ENCODE measurements at places on chromosomes 16 and 17. TPM values are rescaled to one million over a fixed set of nuclear protein-coding genes. Genes with fewer than 3 reads are reported as not detected.
A peak's percentile ranks its signal among the peaks of the same experiment; 100 is the strongest.

DNA sequence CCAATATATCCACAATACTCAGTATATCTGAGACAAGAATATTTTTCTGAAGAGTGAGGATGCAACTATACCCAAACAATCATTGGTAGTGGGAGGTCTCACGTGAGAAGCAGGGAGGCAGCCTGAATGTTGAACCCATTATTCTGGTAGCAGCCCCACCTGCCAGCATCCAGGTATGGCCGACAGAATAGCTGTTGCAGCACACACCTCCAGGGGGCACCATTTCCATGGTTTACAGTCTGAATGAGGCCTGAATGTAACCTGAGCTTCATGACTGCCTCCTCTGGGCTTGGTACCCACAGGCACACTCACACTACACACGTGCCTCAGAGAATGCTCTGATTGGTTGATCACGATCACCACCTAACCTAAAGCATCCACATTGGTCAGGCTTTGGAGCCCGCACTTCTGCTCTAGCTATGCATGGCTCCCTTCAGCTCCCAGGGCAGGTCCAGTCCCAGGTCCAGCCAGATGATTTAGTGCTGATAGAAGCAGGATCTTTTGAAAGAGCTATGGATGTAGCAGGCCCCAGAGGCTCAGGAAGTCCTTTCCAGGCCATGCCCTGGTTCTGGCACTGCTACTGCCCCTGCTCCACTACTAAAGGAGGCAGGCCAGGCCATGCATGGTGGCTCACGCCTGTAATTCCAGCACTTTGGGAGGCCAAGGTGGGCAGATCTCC lies 11.0 kb upstream of the CBFB start:
- H3K27ac ChIP-seq = no peak overlapping the region
- no peaks in the 10 kb centered on the region for H3K36me3 ChIP-seq
- peaks cover 6% of the 10 kb centered on the region for H3K4me1 ChIP-seq
- H3K27me3 ChIP-seq = no peaks in the 10 kb centered on the region
- peak; percentile 90 for DNase-seq
- no peak overlapping the region for H3K4me3 ChIP-seq

Gene ARHGDIG
- total RNA-seq = 51.8 TPM

Gene AOC2
- total RNA-seq = 0.37 TPM

Gene NLRC3
- total RNA-seq = 0.12 TPM

Gene FOXJ1
- total RNA-seq = 0.90 TPM

Data from pancreas (tissue), 10 donors.